ENCODE measurements at places on chromosomes 1 and 21. TPM values are rescaled to one million over a fixed set of nuclear protein-coding genes. Genes with fewer than 3 reads are reported as not detected.

The ERRFI1 gene
- total RNA-seq: not detected

The FCAMR gene
- total RNA-seq: not detected

The RPS8 gene
- 1,777 TPM for total RNA-seq

The MOB3C gene
- total RNA-seq: 20.9 TPM

The KLF17 gene
- total RNA-seq: not detected

The PLD5 gene
- not detected for total RNA-seq

The SHISAL2A gene
- 7.9 TPM for total RNA-seq

The TMPRSS3 gene
- 10.1 TPM for total RNA-seq

The CFAP141 gene
- total RNA-seq: not detected

The NEGR1 gene
- total RNA-seq: not detected

The SH2D5 gene
- total RNA-seq: not detected

The MPL gene
- not detected for total RNA-seq

The B4GALT3 gene
- 34.2 TPM for total RNA-seq

The CSMD2 gene
- not detected for total RNA-seq

The ADAMTSL4 gene
- not detected for total RNA-seq

The C1orf94 gene
- not detected for total RNA-seq

The PTCH2 gene
- 1.4 TPM for total RNA-seq

The SPRR2E gene
- not detected for total RNA-seq
